ENCODE measurements at places on chromosomes 13 and 19.

- DNase-seq, result peak; percentile 5
These were observed 152.4 kb downstream of the DCLK1 start for GRCh38 chr13:35978607-35979316.

- no peak for DNase-seq
These were observed 148.7 kb downstream of the COL4A1 start for GRCh38 chr13:110158226-110158625.

DNA sequence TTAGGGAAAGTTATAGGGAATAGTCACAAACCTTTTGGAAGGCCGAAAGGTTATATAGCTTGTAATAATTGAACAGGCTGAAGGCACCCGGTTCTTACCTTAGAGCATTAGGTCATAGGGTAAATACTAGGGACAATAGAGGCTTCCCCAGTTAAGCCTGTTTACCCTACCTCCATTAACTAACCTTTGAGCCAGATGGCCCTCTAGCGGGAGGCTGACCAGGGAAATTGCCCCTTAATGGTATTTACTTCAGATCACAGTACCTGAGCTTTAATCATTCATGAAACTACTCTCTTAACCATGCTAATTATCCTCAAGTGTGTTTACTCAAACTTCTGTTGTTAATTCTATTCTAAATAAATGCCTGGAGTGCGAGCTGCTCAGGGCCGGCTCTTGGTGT, 20.4 kb upstream of the ZNF83 start:
- no peak for DNase-seq

DNA sequence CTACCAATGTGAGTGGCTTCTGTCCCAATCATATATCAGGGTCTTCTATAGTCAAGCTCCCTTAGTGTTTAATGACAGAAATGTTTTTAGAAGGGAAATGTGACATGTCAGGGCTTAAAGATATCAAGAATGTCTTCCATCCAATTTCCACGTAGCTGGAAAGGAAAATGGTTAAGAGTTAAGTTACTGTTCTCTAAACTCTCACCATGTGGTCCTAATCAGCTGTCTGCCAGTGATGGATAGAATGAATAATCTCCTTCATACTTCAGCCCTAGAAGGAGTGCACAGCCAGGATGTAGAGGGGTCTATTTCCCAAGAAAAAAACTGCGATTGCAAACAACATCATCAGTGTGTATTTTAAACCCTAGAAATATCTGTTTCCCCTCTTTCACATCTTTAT, 36.3 kb downstream of the FLT1 start:
- no peak for DNase-seq

- DNase-seq, result no peak
These were observed 69.4 kb downstream of the CYSLTR2 start for GRCh38 chr13:48723168-48723567.

DNA sequence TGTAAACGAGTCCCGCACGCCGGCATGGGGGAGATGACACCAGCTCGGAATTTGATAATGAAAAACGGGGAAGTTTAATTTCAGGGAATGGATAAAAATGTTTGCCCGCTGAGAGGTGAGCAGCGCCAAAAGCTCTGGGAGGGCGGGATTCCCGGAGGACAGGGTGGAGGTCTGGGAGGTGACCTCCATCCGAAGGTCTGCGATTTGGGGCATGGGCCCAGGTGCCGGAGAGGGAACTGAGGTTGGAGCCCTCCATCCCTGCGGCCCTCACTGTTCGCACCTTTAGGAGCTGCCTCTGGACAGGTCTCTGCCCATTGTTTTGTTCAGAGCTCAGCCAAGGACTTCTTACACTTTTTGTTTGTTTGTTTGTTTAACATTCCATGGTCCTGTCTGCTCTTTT, 129.8 kb downstream of the URI1 start:
- DNase-seq, result no peak

- peak; percentile 76 for DNase-seq
These were observed 29.5 kb upstream of the ANKRD10 start for GRCh38 chr13:110944121-110944967.

GRCh38 chr13:26377038-26377437, 123.1 kb downstream of the CDK8 start:
- no peak for DNase-seq

DNA sequence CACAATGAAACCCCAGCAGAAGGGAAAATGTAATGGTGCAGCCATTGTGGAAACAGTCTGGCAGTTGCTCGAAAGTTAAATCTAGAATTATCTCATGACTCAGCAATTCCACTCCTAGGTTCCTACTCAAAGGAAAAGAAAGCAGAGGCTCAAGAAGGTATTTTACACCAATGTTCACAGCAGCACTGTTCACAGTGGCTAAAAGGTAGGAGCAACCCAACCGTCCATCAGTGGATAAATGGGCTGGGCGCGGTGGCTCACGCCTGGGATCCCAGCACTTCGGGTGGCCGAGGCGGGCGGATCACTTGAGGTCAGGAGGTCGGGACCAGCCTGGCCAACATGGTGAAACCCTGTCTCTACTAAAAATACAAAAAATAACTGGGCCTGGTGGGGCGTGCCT, 25.9 kb downstream of the ZFR2 start:
- DNase-seq, result no peak

DNA sequence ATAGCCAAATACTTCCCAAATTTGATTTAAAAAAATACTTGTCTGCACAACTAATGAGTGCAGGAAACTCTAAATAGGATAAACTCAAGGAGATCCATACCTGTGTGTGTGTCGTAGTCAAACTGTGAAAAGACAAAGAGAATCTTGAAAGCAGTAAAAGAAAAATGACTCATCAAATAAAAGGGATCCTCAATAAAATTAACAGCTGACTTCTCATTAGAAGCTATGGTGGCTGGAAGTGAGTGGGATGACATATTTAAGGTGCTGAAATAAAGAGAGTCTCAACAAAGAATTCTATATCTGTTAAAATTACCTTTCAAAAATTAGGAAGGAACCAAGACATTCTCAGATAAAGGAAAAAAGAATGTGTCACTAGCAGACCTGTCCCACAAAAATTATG, 13.7 kb downstream of the RNASEH2B start:
- DNase-seq, result no peak

GRCh38 chr13:62356977-62357376, 941.3 kb upstream of the PCDH20 start:
- no peak for DNase-seq

- no peak for DNase-seq
These were observed 26.6 kb downstream of the CBY2 start for GRCh38 chr13:45728759-45729158.

DNA sequence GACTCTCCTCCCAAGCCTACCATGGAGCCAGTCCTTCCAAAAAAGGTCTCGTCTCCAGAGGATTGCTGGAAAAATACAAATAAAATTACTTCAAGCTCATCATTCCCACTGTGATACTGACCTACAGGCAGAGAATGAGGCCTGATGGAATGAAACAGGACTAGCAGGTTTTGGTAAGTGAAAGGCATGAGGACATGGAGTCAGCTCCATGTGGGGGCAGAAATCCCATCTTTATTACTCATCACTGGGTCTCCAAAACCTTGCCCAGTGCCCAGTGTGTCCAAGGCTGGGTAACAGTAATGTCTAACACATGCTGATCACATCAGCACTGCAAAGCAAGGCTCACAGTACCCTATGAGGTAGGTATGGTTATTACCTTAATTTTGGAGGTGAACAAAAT, 235.4 kb downstream of the DNAJC15 start:
- DNase-seq, result no peak

DNA sequence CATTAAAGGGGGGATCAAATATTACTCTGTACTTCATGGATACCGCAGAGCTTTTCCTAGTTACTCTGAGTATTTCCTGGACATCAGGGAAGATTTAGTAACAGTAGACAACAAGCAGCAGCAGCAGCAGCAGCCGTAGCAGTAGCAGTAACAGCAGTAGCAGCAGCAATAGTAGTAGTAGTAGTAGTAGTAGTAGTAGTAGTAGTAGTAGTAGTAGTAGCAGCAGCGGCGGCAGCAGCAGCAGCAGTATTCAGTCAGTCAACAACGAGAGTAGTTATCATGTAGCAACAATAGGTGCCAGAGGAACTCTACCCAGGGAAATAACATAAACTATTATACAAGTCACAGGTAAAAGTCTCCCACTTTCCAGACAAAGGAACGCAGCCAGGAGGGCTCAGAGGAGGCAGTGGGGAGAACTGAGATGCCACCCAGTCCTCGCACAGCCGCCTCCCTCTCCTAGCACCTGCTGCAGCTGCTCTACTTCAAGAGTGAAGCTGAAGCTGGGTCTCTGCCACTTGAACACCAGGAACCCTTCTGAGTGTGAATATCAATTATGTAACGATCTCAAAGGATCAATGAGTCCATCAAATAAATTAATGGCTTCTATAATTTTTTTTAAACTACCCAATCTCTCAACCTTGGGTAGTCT, 1.3 kb upstream of the DOCK9 start:
- no peak for DNase-seq

DNA sequence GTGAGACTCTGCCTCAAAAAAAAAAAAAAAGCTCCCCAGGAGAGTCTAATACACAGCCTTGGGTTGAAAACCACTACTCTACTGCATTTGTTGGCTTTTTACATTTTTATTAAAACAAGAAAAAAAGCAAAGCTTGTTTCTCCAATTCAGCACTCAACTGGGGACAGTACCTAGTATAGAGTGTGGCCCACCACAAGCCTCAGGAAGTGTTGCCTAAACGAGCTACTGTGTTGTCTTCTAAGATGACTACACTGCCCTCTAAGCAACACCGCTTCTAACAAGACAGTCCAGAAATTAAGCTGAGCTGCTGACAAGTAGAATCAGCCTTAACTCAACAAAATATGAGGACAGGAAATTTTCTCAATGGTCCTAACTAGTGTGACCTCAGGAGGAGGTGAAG, 522.2 kb downstream of the FGF9 start:
- no peak for DNase-seq

DNA sequence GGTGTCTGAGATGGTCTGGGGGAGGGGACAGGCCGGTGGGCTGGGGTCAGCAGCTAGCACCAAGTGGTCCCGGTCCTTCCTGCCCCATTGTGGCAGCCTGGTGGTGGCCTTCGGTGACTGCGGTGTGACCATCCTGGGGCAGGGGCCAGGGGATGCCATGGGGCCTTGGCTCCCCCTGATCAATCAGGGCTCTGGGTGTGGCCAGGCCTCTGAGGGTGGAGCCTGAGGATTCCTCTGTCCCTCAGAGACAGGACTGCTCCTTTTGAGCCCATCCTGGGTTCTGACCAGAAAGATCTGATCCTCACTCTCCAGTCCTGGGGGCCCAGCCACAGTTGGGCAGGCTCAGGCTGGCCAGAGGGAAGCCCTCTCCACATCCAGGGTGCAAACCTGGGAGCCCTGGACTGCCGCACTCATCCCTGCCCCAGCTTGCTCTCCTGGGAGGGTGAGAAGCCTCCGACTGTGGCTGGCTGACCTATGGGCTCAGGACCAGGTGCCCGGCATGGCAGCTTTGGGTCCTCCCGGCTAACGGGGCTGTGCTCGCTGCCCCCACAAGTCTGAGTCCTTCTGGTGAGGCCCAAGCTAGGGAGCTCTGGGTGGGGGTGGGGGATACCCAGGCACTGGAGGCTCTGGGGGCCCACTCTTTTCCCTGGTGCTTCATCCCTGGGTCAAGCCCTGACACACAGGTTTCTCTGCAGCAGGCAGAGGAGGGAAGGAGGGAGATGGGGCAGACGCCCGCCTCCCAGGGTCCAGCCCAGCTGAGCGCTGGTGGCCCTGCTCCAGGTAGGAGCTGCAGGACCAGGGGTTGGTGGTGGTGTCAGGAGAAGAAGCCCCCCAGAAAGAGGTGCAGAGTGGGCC, 59.5 kb downstream of the IER2 start:
- DNase-seq, result no peak

GRCh38 chr13:21054313-21054712, 7.1 kb downstream of the LATS2 start:
- no peak for DNase-seq

GRCh38 chr13:98771838-98772611, 19.6 kb upstream of the SLC15A1 start:
- DNase-seq, result no peak

GRCh38 chr19:2455851-2456570, 748 bp downstream of the LMNB2 start:
- DNase-seq, result no peak

GRCh38 chr19:35114353-35115176, 1.1 kb upstream of the FXYD3 start:
- DNase-seq, result no peak

DNA sequence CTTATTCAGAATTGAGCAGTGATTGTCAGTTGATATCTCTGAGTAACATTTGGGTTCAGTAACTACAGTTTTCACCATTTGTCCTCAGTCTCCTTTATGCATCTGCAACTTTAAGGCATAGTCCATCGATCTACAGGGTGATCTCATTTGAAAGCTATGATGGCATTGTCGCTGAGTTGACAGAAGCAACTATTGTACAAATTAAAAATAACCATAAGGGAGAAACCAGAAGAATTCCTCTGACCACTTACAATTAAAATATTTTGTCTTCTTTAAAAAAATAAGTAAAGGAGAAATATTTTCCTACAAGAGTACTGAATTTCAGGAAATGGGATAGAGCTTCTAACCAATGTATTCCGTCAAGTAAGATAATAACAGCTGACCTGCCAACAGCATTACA, 30.6 kb downstream of the RAP2A start:
- no peak for DNase-seq
